ENCODE measurements at places on chromosomes 5 and 9. TPM values are rescaled to one million over a fixed set of nuclear protein-coding genes. Genes with fewer than 3 reads are reported as not detected.

LRRC70 gene
- 1.3 TPM for total RNA-seq

FAM169A gene
- 0.19 TPM for total RNA-seq

DND1 gene
- 0.13 TPM for total RNA-seq

NEUROG1 gene
- not detected for total RNA-seq

DPYSL3 gene
- total RNA-seq: 118 TPM

ZNF879 gene
- total RNA-seq: 4.6 TPM

Measured in aortic smooth muscle cell (primary cell).